ENCODE measurements at places on chromosomes 16 and 17.

GRCh38 chr17:1391577-1391976, 8.4 kb downstream of the YWHAE start:
- no peak for DNase-seq

GRCh38 chr16:54027558-54027957, 259.0 kb downstream of the IRX3 start:
- DNase-seq: no peak

DNA sequence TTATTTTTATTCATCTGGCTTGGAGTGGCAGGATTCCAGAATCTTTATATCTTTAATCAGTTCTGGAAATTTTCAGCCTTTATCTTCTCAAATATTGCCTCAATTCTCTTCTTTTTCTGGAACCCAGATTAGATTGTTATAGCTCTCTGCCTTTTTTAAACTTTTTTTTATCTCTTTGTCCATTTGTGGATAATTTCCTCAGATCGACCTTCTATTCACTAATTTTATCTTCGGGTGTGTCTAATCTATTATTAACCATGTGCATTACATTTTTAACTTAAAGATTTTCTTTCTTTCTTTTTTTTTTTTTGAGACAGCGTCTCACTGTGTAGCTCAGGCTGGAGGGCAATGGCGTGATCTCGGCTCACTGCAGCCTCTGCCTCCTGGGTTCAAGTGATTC, 5.2 kb upstream of the ZFP90 start:
- no peak for DNase-seq

GRCh38 chr17:77366558-77367245, 225.9 kb downstream of the SEC14L1 start:
- DNase-seq: no peak

DNA sequence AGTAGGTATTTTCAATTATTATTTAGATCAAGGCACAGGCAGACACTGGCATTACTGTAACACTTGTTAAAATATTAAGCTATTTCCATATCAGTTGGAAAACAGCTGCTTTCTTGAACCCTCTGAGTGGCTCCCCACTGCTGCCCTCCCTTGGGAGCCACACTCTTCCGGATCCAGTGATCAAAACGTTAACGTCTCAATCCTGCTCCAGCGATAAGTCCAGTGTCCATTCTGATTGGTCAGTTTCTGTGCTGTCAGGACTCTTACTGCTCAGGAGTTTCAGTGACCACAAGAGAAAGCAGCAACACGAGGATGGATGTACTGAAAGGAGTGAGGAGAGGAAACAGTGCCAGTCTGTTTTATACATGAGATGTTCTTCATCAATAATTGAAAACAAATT, 13.8 kb upstream of the ZKSCAN2 start:
- DNase-seq: no peak

DNA sequence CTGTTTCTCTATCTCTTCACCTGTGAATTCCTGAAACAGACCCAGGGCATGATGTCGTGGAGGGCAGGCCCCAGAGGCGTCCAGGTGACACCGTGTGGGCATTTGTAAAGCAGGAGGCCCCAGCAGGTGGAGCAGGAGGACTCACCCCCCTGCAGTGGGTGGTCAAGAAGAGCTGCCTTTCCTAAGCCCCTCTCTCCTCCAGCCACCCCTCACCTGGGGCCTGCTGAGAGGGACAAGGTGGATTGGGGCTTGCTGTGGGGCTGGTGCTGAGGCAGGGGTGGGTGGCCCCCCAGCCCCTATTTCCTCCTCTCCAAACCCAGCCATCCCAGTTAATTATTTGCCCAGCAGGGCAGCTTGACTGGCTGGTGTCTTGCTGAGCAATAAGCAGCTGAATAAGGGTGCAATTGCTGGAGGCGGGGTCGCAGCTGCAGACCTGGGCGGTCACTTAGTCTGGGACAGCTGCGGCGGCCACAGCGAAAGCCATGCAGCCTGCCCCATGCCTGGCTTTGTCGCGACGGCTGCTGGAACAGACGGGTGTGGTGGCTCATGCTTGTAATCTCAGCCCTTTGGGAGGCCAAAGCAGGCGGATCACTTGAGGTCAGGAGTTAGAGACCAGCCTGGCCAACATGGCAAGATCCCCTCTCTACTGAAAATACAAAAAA, 56.4 kb downstream of the JPH3 start:
- no peak for DNase-seq

DNA sequence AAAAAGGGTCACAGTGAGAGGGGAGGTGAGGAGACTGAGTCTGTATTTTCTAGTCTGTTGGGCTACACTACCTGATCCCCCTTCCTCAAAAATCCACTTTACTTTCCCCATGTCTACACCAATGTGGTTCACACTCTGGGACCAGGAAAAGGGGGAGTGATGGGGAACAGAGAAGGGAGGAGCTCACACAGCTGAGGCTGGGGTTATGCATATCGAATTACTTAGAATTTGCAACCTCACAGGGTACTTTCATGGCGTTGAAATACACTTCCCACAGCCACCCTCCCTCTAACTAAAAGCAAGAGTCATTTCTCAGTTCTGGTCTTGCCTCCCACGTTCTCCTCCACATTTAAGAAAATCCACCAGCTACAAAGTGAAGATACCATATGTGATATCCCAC, 14.1 kb downstream of the MAPT start:
- DNase-seq: no peak

- DNase-seq: no peak
These were observed 2.8 kb downstream of the NOS2 start for GRCh38 chr17:27797390-27798091.

GRCh38 chr16:89909777-89910716, 8.6 kb upstream of the MC1R start:
- peak; percentile 81 for DNase-seq

- DNase-seq: no peak
These were observed 276.6 kb downstream of the MRTFB start for GRCh38 chr16:14347706-14348105.

GRCh38 chr16:55605754-55606336, 39.4 kb downstream of the CAPNS2 start:
- DNase-seq: no peak

- DNase-seq: no peak
These were observed 2.6 kb downstream of the CDK5RAP3 start for GRCh38 chr17:47973541-47973940.

GRCh38 chr17:39462631-39463375, 1.5 kb downstream of the CDK12 start:
- peak; percentile 11 for DNase-seq

DNA sequence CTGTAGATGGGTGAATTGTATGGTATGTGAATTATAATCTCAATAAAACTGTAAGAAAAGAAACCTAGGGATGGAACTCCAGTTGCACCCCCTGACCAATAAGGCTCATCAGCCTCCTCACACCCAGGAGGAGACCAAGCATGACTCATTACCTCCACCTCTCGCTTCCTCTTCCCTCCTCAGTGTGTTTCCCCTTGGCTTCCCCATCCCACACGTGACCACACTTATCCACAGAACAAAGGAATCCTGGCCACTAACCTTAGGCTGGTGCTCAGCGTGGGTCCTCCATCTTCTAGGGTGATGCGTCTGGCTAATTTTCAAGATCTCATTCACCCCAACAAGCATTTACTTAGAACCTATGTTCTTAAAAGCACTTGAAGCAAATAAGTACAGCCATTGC, 36.2 kb upstream of the MAP3K14 start:
- no peak for DNase-seq

- DNase-seq: no peak
These were observed 16.9 kb downstream of the NARF start for GRCh38 chr17:82475458-82475857.

DNA sequence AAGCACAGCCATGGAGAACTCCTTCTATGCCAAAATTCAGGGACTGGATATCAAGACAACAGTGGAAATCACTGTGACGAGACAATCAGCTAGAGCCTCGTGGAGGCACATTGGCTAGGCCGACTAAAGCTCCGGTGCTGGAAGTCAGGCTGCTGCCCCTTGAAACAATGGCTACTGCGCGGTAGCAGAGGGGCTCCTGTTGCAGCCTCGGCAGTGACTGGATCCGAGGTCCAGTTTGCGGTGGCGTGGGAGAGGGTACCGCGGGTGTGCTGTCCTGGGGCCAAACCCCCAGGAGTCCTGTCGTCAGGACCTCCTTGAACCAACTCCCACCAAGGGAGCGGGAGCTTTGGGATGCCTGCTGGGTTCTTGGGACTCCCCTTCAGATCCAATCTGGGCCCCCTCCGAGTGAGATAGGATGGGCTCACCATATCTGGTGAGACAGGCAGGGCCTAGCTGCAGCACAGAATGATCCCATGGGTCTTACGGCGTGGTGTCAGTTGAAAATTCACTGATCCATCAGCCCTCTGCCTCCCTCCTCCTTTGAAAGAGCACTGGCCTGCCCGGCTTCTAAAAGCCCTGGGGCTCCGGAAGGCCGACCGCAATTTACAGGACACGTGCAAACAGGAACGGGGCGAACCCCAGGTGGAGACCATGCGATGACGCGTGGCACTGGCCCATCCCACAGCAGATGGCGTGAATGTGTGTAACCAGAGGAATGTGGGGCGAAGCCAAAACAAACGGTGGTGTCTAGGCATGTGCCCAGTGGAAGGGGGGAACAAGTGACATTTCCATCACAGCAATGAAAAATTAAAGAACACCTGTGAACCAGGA, 15.8 kb upstream of the KCNJ18 start:
- no peak for DNase-seq
